ENCODE measurements at places on chromosomes 16 and 17.

- DNase-seq = no peak
Measured at GRCh38 chr17:8700546-8700945, 44.1 kb downstream of the CCDC42 start.

DNA sequence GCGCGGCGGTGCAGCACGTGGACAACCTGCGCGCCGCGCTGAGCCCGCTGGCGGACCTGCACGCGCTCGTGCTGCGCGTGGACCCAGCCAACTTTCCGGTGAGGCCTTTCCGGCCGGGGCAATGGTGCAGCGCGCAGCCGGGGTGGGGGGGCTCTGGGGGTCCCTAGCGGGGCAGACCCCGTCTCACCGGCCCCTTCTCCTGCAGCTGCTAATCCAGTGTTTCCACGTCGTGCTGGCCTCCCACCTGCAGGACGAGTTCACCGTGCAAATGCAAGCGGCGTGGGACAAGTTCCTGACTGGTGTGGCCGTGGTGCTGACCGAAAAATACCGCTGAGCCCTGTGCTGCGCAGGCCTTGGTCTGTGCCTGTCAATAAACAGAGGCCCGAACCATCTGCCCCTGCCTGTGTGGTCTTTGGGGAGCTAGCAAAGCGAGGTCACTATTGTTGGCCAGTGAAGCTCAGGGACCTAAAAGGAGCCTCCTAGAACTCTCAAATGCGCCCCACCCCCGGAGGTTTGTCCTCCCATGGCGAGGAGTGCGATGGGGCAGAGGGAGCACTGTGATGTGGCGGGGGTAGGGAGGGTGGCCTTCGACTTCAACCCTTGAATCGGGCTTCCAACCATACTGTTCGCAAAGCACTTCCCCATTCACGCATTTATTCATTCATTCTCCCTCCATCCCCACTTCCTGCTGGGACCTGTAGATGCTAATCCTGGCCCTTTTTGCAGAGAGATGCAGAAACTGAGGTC lies 770 bp downstream of the HBM start:
- DNase-seq = no peak

DNA sequence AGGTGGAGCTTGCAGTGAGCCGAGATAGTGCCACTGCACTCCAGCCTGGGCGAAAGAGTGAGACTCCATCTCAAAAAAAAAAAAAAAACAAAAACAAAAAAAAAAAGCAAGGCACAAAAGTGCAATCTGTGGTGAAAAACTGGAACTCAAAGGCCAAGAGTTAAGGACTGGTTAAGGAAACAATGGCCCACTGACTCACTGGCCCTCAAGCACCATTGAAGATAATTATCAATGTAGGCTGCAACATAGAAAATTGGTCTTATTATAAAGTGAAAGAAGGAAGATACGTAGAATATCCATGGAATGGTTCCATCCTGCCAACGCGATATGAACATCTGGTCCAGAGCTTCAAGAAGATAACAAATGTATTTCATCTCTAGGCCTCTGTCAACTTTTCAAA lies 444.2 kb downstream of the SOX9 start:
- no peak for DNase-seq

GRCh38 chr17:2068519-2069051 lies 13.7 kb downstream of the HIC1 start:
- DNase-seq = no peak

GRCh38 chr17:49717371-49717861 lies 9.7 kb upstream of the SLC35B1 start:
- no peak for DNase-seq

- DNase-seq = no peak
Measured at GRCh38 chr16:55037966-55038365, 107.3 kb downstream of the IRX5 start.

DNA sequence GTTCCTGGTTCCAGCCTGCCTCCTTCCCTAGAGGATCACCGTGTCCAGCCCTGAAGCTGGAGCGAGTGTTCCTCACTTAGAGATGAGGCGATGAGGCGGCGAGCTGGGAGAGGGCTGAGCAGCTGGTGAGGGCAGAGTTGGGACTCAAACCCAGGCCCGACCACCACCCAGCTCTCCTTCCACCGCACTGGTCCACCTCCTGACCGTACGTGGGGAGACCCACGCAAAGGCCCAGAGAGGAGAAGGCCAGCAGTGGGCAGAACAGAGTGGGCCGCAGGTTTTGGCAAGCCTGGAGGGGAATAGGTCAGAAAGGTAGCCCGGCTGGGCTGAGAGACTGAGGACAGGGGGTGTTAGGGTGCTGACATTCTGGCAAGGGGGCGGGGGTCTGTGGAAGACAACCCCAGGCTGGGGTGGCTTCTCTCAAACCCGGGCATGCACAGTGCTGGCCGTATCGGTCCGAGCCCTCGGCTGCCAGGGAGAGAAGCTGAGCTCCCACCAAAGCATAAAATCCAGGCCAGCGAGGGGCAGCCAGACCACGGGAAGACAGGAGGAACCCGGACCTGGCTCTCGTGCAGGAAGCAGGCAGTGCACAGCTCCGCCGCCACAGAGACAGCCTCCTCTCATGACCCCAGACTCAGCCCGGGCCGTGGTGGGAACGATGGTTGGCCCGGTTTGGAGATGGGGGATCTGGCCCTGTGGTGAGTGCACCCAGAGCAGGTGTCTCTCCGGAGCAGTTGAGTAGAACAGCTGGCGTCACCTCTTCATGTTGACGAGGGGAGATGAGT lies 24.9 kb downstream of the MLYCD start:
- no peak for DNase-seq

GRCh38 chr16:83955218-83956130 lies 2.4 kb downstream of the OSGIN1 start:
- no peak for DNase-seq

- DNase-seq = no peak
Measured at GRCh38 chr17:64250233-64250835, 12.7 kb downstream of the TEX2 start.

GRCh38 chr16:73054813-73055482 lies 7.0 kb upstream of the ZFHX3 start:
- no peak for DNase-seq

- no peak for DNase-seq
Measured at GRCh38 chr17:43979011-43979410, 25.3 kb upstream of the PYY start.

- no peak for DNase-seq
Measured at GRCh38 chr17:80457236-80457856, 19.1 kb downstream of the NPTX1 start.

DNA sequence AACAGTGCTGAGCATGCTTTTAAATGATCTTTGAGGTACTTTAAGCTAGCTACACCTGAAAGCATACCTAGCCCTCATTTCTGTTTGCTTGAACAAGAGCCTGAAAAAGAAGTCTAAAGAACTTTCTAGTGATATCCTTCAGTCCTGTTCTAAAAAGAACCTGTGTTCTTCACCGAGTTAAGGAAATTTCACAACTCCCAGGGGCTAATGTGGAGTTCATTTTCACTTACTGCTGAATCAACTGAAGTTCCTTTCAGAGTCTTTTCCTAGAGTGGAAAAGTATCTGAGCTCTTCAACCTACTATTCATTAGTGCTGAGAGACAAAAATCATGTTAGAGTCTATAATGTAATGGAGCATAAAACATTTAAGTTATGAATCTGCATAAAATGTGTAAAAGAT lies 66.9 kb downstream of the CHD9 start:
- DNase-seq = no peak

Data from head of caudate nucleus (tissue), 42 donors.